HS-5 (cell line): ENCODE measurements at places on chromosomes 4 and X.

- DNase-seq = no peak
Observed at GRCh38 chrX:97556359-97556758, 672.7 kb downstream of the RPA4 start.

GRCh38 chrX:91414713-91415112 lies 19.9 kb upstream of the PABPC5 start:
- no peak for DNase-seq

- no peak for DNase-seq
Observed at GRCh38 chrX:134641346-134641745, 16.9 kb downstream of the PLAC1 start.

- no peak for DNase-seq
Observed at GRCh38 chr4:111618908-111619307, 526.3 kb upstream of the FAM241A start.

DNA sequence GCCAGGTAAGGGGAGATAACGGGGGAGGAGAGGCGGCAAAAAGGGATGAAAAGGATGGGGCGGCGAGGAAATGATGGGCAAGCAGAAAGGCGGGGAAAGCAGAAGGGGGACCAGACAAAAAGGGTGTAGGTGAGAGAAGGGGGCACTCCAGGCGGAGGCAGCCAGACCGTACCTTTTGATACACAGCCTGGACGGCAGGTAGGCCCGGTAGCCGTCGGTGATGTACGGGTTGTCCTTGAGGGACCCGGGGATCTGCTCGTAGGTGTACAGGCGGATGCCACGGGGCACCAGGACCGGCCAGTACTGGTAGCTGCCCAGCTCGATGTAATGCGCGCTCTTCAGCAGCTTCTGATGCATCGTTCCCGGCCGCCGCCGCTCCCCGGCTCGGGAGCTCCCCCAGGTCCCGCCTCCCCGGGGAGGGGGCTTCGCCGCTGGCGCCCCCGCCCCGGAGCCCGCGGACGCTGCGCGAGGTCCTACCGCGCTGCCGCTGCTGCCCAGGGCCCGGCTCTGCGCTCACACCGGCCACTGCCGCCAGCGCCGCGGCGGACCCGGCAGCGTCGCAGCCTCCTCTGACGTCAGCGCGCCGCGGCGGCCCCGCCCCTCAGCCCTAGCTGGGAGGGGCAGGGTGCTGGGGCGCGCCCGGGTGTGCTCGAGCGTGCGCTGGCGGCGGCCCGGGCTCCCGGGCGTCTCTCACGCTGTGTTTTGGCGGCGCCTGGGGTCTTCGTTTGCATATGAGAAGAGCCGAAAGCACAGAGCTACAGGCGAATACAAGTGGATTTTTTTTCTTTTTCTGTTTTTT lies at the start of gene PAQR3:
TSS of gene PAQR3 (minus strand) at position 571 of the 799 bp plus-strand sequence. CDS start at position 357, 214 bp downstream.
- no peak for DNase-seq

- DNase-seq = no peak
Observed at GRCh38 chr4:2289955-2290333, 28.0 kb upstream of the MXD4 start.

DNA sequence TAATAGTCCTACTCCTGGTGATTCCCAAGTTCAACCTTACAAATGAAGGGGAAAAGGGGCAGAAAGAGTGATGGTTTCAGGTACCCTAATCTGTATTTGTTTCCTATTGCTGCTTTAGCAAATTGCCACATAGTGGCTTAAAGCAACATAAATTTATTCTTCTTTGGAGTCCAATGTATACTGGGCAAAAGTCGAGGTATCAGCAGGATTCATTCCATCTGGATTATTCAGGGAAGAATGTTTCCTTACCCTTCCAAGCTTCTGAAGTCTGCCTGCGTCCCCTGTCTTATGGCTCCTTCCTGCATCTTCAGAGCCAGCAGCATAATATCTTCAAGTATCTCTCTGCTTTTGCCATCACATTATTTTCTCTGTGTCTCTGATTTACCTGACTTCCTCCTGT lies 10.3 kb upstream of the BST1 start:
- no peak for DNase-seq

DNA sequence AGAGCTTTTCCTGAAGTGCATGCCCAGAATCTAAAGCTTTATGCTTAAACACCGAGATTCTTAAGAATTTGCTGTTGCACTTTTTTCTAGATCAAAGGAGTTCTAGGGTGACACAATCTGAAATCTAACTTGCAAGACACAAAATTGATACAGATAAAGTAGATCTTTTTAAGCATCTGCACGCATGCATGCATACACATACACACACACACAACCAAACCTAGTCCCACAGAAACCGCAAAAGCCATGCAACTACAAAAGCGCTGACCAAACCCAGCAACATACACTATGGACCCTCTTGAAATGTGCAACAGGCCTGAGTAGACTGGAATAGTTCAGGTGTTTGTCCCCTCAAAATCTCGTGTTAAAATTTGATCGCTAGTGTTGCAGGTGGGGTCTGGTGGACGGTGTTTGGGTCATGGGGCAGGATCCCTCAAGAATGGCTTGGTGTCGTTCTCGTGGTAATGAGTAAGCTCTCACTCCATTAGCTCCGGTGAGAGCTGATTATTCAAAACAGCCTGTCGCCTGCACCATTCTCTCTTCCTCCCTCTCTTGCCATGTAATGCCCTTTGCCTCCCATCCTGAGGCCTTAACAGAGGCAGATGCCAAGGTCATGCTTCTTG lies 52.7 kb downstream of the IRF2 start:
- DNase-seq = no peak

DNA sequence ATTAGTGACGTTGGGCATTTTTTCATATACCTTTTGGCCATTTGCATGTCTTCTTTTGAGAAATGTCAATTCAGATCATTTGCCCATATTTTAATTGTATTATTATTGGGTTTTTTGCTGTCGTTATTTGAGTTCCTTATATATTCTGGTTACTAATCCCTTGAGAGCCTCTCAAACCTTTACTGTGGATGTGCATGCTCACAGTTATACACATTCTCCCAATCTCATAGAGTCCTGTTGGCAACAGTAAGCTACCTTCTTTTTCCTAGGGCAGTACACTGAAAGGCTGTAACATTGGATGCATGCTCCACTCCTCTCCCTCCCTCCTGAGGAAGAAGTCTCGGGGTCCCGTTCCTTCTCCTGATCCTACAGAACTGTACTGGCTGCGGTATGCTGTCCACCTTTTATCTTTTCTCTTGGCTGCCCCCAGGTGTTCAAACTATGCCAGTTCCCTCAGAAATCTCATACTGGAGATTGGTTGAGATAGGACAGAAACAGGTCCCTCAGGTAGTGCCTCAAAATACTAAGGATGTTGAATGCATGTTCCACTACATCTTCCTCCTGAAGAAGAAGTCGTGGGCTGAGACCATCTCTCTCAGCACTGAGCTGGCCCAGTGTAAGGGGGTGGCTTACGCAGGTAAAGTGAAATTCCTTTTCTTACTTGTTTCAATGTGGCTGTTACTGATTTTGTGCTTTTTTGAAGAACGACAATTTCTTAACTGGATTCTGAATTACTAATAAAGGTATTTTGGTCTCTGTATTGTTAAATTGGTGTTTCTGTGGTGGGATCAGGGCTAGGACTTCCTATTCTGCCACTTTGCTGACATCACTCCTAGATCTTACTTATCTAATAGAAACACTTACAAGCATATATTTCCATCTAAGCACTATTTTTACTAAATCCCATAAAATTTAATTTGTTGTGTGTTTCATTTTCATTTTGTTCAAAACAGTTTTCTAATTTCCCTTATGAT lies 145.4 kb upstream of the HUWE1 start:
- DNase-seq = no peak

- DNase-seq = no peak
Observed at GRCh38 chr4:14984448-14984847, 17.8 kb upstream of the CPEB2 start.

- DNase-seq = no peak
Observed at GRCh38 chrX:113529426-113530013, 688.9 kb upstream of the AMOT start.

GRCh38 chr4:11843927-11844326 lies 415.2 kb upstream of the HS3ST1 start:
- DNase-seq = no peak

- no peak for DNase-seq
Observed at GRCh38 chrX:108209006-108209554, 117.5 kb downstream of the ATG4A start.

DNA sequence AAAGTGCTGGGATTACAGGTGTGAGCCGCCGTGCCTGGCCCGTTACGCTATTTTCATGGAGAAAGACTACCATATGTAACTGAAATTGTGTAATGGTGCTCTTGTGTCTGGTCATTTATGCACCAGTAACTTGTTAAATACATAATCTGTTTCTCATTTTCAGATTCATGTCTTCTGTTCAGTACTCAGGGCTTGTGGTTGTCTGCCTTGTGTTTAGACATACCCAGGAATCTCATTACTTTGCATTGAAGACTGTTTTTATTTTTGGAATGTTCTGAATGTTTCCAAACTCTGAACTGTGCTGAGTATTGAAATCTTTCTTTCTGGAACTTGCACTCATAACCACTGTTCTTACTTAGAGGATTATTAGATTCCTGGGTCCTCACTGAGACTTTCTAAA lies 52.8 kb downstream of the PDLIM5 start:
- DNase-seq = no peak

DNA sequence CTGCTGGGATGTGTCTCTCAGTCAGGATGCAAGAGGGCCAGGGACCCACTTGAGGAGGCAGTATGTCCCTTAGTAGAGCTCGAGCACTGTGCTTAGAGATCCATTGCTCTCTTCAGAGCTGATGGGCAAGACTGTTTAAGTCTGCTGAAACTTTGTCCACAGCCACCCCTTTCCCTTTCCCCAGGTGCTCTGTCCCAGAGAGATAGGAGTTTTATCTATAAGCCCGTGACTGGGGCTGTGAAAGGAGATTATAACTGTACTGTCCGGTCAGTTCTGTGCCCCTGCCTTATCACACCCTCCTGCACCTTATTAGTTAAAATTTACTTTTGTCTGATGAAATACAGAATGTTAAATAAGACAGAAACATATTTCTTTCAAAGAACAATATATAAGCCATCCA lies 378.4 kb downstream of the PABPC4L start:
- DNase-seq = no peak

DNA sequence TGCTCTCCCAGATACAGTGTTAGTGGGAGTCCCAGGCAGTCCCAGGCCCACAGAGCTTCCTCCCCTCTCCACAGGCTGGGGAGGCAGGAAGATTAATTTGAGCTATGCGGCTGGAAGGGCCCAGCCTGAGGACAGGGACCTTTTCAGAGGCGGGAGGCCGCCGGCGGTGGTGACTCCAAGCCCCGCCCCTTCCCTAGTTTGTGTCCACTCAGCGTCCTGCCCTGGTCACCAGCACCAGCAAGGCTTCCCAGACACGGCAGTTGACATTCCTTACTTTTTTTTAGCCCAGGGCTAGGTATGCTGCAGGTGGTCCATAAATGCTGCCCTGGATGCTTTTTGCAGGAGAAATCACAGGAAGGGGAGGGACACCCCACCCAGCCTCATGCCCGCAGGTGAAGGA lies 67.7 kb upstream of the LRPAP1 start:
- DNase-seq = no peak

DNA sequence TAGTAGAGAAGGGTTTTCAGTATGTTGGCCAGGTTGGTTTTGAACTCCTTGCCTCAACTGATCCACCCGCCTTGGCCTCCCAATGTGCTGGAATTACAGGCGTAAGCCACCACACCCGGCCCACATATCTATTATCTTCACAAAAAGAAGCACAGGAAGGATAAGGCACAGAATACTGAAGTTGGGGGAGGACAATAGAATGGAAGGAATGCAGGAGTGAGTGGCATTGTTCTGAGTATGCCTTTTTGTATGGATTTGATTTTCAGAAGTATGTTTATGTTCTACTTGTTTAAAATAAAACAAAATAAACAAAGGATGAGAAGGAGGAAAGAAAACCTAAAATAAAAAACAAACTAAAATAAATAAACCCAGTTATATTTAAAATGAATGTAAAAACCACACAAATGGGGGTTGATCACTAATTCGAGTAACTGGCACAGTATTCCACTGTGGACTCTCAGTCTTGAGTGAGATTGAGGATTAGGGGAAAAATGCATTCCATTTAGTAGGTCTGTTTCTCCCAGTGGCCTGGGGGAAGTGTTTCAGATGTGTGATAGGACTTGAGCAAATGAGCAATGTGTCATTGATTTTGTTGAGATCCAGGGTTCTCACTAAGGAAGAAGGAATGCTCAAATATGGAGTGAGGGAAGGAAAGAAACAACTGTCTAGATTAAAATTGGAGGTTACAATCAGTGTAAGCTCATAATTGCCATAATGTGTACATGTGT lies 109.0 kb upstream of the C1QTNF7 start:
- DNase-seq = no peak

DNA sequence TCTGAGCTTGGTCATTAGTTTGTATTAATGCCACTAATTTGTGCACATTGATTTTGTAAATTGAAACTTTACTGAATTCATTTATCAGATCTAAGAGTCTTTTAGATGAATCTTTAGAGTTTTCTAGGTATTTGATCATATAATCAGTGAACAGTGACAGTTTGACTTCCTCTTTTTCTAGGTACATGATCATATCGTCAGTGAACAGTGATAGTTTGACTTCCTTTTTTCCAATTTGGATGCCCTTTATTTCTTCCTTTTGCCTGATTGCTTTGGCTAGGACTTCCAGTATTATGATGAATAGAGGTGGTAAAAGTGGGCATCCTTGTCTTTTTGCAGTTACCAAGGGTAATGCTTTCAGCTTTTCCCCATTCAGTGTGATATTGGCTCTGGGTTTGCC lies 421.4 kb upstream of the CPXCR1 start:
- no peak for DNase-seq

DNA sequence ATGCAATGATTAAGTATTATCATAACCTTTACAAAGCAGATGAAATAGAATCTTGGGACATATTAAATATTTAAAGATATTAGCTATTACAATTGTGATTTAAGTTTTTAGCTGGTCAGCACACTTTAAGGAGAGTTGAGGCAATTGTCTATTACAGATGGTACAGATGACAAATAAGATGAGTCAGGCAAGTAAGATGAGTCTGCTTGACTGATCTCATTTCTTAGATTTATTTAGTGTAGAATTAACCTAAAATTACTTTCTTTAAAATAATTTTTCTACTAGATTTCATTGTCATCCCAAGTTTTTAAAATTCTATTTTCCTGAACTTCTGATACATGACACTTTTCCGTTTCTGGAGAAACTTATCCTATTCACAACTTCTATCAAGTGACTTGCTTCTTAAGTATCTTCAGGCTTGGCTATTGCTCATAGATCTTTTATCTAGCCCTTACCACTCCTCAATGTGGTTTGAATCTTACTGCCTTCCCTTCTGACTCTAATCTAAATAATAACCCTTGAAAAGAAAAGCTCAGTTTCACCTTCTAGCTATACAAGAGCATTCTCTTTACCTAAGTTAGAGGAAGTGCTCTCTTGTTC lies 32.9 kb downstream of the CXCL1 start:
- peak; percentile 64 for DNase-seq

- peak; percentile 4 for DNase-seq
Observed at GRCh38 chrX:119573840-119574393, 446 bp upstream of the UBE2A start.

DNA sequence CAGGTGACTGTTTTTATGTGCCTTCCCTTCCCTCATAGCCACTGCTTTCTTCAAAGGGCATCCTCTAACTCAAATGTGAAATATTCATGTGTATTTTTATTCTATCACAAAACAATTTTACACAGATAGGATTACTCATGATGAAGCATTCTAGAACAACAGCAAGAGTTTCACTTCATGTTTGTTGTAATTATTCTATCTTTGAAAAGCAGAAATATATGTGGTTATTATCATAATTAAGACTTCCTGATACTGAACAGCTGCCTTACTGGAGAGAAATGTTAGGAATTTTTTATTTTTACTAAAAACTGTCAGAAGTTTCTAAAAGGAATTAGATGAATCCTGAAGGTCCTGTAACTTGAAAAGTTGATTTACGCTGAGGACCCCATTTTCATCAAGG lies 229.1 kb downstream of the PALLD start:
- no peak for DNase-seq
